Activated CD8-positive, alpha-beta memory T cell treated with anti-CD3 and anti-CD28 coated beads for 1 hour (primary cell): ENCODE measurements at places on chromosomes 1 and 21.

DNA sequence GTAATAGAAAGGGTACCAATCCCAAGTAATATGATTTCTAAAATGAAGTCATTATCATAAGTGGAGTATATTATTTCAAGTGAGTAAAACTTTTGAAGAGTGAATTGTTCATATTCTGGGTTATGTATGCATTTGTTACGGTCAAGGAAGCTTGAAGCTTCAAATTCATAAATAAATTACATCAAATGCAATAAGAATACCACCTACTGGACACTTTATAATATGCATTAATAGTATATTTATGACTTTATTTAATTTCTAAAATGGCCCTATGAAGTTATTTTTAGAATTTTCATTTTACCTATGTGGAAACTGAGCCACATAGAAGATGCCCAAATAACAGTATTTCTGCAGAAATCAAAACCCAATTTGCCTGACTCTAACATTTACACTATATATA, 260.6 kb downstream of the SMYD3 start:
- no peak for DNase-seq

DNA sequence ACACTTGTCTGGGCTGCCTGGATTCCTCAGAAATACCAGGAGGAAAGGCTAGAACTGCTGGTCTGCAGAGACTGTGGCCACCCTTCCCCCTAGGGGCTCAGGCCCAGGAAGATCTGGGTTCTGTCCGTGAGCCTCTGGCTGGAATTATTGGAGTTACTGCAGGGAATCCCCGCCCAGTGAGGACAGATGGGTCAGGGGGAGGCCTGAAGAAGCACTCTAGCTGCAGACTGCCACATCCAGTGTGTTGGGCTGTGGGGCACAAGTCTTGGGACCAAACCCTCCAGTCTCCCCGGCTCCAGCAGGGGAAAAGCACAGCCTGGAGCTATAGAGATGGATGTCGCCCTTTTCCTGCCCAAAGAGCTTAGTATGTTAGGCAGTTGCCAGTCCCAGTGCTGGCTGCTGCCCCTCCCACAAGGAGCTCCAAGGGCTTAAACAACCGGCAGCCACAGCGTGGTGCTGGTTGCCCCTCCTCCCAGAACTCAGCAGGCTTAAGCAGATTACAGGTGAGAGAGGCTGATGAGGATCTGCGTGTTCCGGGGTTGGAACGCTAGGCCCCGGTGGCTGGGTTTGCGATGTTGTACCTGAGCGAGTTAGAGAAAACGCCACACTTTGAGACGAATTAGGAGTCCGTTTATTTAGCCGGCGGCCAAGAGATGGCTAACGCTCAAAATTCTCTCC, 255.5 kb upstream of the LRRC7 start:
- DNase-seq: no peak

DNA sequence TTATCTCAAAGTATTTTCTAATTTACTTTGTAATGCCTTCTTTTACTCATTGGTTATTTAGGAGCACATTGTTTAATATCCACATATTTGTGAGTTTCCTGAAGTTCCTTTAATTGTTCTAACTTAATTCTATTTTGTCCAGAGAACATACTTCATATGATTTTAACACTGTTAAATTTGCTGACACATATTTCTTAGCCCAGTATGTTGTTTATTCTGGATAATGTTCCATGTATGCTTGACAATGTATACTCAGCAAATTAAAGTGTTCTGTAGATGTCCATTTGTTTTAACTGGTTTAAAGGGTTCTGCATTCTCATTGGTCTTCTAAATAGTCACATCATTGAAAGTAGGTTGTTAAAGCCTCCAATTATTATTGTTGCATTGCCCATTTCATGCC, 643.7 kb upstream of the NR5A2 start:
- DNase-seq: no peak

GRCh38 chr1:19257178-19257914, 5.7 kb downstream of the MRTO4 start:
- no peak for DNase-seq

- DNase-seq: no peak
Measured at GRCh38 chr1:160708118-160708517, 3.5 kb downstream of the CD48 start.

- DNase-seq: no peak
Measured at GRCh38 chr1:22500058-22500457, 48.4 kb downstream of the ZBTB40 start.

DNA sequence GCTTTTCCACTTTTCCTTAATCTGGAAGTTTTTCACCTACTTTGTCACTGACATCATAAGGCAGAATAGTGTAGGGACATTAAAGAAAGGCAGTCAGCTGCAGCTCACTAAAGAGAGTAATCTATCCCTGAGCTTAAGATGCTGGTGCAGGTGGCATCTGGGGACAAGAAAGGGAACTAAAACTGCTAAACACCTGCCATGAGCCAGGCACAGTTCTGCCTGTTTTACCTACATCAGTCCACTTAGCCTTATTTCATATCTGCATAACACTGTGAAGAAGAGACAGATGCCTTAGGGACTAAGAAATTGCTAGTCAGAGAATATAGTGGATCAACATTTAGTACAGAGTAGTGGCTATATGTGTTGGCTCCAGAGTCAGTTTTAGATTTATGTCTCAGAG, 88.1 kb downstream of the GPATCH2 start:
- DNase-seq: no peak

GRCh38 chr1:51506537-51506936, 12.5 kb downstream of the EPS15 start:
- DNase-seq: no peak

GRCh38 chr1:5978452-5978851, 13.8 kb downstream of the NPHP4 start:
- no peak for DNase-seq

DNA sequence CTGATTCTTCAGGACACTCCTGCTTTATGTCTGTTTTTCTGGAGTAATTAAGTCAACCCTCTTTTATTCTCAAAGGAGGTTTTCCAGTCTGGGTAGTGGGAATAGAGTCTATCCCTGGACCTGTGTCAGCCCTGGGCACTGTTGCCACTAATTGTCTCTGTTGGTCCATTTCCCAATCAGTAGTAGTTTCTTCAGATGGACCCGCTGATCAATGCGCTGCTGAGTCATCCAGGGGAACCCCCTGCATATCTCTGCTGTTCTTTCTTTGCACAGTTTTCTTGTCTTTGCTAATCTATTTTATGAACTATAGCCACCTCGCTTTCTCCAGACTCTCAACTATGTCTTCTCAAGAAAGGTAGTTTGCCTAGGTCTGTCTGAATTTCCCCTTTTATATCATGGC, 82.5 kb downstream of the TNNI3K start:
- no peak for DNase-seq

GRCh38 chr1:167544447-167545093, 9.0 kb downstream of the CREG1 start:
- DNase-seq: no peak

DNA sequence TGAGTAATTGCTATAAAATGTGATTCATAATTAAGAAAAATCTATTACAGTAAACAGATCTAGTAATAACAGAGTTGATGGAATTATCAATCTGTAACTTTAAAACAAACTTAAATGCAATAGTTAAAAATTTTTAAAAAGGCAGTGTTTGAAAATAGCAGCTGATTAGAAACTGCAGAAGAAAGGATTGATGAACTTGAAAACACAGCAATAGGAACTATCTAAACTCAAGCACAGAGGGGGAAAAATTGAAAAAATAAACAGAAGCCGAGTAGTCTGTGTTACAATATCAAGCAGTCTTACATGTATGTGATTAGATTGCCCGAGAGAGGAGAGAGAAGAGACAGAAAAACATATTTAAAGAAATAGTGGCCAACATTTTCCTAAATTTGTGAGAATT, 569.0 kb upstream of the B3GALT2 start:
- no peak for DNase-seq

- DNase-seq: no peak
Measured at GRCh38 chr1:206020393-206021007, 3.2 kb downstream of the CTSE start.
